ENCODE measurements at places on chromosomes 16 and 17.
A peak's percentile ranks its signal among the peaks of the same experiment; 100 is the strongest.

DNA sequence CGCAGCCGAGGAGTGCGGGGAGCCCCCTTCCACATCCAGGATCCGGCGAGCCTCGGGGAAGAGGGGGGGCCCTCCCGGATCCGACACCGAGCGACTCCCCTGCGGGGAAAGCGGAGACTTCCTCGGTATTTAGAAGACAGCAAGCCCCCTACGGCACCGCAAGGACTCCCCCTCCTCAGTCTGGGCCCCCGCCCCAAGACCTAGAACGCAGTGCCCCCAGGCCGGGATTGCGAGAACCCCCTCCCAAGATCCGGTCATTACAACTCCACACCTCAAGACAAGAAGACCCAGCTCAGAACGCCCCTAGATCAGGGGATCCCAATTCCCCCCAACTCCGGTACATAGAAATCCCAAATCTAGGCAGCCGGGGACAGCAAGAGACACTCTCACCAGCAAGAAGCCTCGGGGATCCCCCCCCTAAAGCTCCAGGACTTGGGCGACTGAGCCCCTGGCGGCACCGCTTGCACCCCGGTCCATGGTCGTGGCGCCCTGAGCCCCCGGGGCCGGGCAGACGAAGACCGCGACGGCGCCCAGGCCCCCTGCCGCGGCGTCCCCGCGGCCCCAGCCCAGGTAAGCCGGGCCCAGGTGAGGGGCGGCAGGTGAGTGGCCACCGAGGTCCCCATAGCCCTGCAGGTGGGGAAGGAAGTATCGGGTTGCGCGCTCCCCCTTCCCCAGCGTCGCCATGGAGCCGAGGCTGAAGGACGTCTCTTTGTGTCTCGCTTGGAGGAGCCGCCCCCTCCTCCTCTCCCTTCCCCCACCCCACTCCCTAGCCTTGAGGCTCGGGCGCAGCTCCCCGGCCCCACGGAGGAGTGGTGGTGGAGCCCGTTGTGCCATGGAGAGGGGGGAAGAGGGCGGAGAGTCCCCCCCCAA lies 641 bp downstream of the SBK1 start:
- DNase-seq: no peak

GRCh38 chr16:25747160-25747758 lies 55.5 kb downstream of the HS3ST4 start:
- DNase-seq: no peak

DNA sequence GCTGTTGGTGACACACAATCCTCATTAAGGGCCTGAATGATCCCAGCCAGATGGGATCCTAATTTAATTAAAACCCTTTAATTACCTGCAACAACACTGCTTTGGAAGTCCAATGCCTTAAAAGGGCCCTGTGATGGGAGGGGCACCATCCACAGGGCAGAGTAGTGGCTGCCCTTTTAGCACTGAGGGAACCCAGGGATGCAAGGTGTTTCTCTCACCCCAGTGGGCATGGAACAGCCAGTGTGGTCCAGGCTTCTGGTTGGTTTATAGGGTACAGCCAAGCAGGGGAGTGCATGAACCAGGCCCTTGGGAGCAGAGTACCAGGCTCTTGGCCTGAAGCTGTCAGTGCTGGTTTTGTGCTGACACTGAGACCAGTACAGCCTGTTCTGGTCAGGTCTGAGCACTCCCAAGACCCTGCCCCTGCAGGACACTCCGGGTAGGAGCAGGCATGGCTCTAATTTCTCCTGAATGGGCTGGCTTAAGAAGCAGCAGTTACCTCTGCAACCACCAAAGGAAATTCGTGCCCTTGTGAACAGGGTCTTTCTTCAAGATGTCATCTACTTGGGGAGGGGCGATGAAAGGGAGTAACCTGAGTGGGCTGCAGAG lies 9.9 kb downstream of the NXPH3 start:
- no peak for DNase-seq

GRCh38 chr17:2178798-2179501 lies 124.0 kb downstream of the HIC1 start:
- DNase-seq: no peak

GRCh38 chr17:27351759-27352158 lies 57.8 kb downstream of the WSB1 start:
- DNase-seq: no peak

DNA sequence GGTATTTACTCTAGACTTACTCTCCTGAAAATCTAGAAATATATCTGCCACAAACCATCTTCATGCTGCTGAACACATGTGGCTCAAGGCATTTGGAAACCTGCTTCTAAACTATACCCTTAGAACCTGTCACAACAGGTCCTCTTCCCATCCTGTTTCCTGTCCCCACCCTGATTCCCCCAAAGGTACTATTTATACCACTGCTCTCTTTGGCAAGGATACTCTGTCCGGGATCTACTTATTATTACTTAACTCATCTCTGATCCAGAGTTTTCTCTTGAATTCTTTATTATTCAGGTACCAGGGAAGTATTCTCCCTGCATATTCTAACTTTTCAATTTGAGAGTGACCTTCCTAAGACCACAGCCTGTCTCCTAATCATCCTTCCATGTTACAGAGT lies 33.4 kb downstream of the TRAF4 start:
- DNase-seq: no peak

DNA sequence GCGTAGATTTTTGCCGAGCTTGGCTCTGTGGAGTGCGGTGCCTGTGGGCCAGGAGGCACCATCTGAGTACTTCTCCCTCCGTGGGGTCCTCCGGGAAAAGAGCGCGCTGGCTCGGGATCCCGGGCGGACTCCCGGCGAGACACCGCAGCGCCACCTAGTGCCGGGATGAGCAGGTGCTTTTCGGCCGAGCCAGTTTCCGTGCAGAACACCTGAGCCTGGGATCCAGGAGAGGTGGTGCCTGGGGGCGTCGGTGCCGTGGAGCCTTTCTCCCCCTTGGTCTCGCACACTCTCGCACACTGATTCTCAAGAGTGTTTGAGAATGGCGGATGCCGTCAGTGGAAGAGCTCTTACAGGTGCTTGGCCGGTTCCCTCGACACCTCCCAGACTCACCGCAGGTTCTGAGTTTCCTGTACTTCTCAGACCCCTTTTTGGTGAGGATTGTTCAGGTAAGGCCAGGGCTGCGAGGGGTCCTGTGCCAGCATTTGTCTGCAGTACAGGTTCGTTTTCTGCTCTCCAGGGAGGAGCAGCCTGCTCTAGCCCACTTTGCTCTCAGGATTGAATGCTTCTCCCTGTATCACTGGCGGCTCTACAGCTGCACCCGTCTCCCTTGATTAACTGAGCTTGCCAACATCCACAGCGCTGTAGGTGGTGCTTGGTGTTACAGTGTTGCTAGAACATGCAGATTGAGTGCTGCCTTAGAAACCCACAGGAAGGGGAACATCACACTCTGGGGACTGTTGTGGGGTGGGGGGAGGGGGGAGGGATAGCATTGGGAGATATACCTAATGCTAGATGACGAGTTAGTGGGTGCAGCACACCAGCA lies 23.3 kb downstream of the TBCD start:
- DNase-seq: no peak

GRCh38 chr16:82753821-82754220 lies 127.1 kb downstream of the CDH13 start:
- no peak for DNase-seq

DNA sequence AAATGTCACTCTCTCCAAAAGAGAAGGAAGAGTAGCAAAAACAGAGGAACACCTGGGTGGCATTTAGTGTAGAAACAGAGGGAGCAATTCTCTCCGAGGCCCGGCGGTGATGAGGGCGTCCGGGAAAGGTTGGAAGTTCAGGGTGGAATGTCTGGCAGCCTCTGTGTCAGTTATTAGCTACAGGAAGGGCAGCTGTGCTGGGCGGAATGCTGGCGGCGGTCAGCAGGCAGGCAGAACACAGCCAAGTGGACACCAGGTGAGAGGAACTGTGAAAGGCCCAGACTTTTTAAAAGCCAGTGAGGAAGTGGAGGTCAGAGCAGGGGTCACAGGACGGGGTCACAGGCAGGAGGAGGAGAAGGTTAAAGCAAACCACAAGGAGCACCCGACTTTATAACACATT lies 238.1 kb downstream of the NTN1 start:
- no peak for DNase-seq

- DNase-seq: no peak
Observed at GRCh38 chr17:76383546-76384221, 725 bp upstream of the SPHK1 start.

GRCh38 chr17:68296217-68297191 lies 5.2 kb downstream of the ARSG start:
- peak; percentile 43 for DNase-seq

GRCh38 chr16:58205276-58206036 lies 7.5 kb upstream of the CSNK2A2 start:
- no peak for DNase-seq

DNA sequence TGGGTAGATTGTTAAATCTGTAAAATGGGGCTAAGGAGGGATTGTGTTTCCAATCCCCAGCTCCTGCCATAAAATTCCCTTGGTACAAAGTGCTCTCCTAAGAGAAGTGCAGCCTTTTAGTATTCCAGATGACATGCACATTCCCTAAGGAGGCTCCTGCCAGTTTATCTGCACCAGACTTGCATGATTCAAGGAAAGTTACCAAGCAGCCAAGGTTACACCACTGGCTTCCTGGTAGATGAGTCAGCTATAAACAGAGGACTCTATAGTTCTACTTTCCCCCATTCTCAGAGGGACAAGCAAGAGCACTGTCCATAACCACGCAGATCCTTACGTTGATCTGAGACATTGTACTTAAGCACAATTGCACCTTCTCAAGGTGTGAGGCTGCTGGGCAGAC lies 1.9 kb downstream of the CALB2 start:
- no peak for DNase-seq

- DNase-seq: no peak
Observed at GRCh38 chr16:57526498-57526897, 9.9 kb downstream of the CCDC102A start.

- DNase-seq: no peak
Observed at GRCh38 chr16:11093572-11094074, 149.3 kb downstream of the CLEC16A start.

GRCh38 chr17:74158761-74159160 lies 44.7 kb upstream of the RPL38 start:
- DNase-seq: no peak

GRCh38 chr17:46947216-46947615 lies 24.3 kb downstream of the GOSR2 start:
- DNase-seq: no peak

GRCh38 chr17:41962768-41963434 lies 3.7 kb upstream of the CNP start:
- peak; percentile 48 for DNase-seq

GRCh38 chr16:51818342-51818944 lies 667.4 kb upstream of the SALL1 start:
- DNase-seq: no peak

- no peak for DNase-seq
Observed at GRCh38 chr16:88681084-88681680, 5.1 kb downstream of the SNAI3 start.

GRCh38 chr17:74795327-74796020 lies 19.3 kb upstream of the NAT9 start:
- no peak for DNase-seq

DNA sequence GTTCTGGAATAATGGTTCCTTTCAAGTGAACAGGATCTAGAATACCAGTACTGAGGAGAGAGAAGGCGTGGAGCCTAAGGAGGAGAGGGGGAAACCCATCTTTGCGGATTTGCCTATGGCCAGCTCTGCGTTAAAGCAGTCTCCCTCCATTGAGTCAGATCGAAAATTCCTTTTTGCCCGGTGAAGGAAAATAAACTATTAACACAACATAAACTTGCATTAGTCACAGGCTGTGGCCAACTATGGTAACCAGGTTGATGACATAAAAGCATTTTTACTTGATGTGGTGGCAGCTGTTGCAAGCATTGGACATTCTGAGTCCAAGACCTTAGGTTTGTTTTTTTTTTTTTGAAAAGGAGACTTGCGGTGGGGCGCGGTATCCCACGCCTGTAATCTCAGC lies 8.9 kb downstream of the LDAF1 start:
- no peak for DNase-seq

DNA sequence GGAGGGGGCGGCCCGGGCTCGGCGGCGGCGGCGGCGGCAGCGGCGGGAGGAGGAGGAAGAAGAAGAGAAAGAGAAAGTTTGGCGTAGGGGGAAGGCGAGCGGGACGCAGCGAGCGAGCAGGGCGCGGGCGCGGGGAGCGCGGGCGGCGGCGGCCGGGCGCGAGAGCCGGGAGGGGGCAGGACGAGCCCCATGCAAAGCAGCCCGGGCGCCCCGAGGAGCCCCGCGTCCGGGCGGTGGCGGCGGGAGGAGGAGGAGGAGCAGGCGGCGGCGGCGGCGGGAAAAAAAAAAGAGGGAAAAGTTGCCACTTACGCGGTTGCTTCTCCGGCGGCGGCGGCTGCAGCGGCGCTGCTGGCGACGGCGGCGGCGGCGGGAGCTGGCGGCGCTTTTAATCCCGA lies 10.3 kb upstream of the ZFHX3 start:
- no peak for DNase-seq

- DNase-seq: no peak
Observed at GRCh38 chr16:3689731-3690130, 27.6 kb downstream of the TRAP1 start.

DNA sequence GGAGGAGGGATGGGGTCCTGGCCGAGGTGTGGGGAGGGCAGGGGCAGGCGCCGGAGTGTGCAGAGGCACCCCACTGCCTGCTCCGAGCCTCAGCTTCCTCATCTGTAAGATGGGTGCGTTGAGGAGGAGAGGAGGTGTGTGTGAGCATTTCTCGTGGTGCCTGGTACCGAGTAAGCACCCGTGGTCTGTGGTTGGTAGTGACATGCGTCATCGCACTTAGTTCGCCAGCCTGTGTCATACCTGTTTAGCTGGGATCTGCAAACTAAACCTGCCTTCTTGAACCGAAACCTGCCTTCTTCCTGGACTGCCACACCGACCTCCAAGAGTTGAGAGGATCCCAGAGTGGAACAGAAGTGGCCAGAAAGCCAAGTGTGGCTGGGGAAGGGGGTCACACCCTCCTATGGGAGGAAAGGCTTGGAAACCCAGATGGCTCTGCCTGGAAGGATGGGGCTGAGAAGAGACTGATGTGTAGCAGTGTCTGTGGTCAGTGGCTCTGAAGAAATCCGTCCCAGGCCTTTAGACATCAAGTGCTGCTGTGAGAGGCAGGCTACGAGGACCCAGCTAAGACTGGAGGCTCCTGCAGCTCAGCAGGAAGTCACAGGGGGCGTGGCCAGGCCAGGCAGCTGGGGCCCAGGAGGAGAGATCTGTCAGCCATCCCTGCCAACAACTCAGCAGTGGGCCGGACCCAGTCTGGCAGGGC lies 162.6 kb upstream of the PLCG2 start:
- peak; percentile 58 for DNase-seq

GRCh38 chr17:42536372-42537155 lies 523 bp downstream of the NAGLU start:
- peak; percentile 43 for DNase-seq

All from activated CD8-positive, alpha-beta memory T cell treated with anti-CD3 and anti-CD28 coated beads for 4 hours (primary cell).